ENCODE measurements at places on chromosomes 5 and 9.
A peak's percentile ranks its signal among the peaks of the same experiment; 100 is the strongest.

GRCh38 chr9:70484232-70485130, 70.0 kb upstream of the KLF9 start:
- peak; percentile 78 for DNase-seq

- DNase-seq: no peak
Observed at GRCh38 chr5:139222346-139222745, 24.2 kb upstream of the SIL1 start.

DNA sequence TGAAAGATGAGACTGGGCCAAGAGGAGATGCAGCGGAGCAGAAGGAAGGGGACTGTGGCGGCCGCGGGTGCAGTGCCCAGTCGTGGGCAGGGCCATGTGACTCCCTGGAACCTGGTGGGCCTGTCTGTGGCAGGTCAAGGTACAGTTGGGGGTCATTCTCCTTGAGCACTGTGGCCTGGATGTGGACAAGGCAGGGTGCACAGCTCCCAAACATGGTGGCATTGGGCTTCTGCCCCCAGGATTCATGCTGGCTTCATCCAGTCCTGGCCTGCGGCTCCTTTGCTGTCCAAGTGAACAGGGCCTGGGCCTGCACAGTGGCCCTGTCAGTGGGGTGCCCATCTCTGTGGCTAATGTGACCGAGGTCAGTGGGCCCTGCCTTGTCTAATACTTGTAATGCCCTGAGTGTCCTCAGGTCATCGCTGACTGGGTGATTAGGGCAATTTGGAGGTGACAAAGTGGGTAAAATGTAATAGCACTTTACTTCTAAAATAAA, 39.9 kb downstream of the CEP72 start:
- no peak for DNase-seq

DNA sequence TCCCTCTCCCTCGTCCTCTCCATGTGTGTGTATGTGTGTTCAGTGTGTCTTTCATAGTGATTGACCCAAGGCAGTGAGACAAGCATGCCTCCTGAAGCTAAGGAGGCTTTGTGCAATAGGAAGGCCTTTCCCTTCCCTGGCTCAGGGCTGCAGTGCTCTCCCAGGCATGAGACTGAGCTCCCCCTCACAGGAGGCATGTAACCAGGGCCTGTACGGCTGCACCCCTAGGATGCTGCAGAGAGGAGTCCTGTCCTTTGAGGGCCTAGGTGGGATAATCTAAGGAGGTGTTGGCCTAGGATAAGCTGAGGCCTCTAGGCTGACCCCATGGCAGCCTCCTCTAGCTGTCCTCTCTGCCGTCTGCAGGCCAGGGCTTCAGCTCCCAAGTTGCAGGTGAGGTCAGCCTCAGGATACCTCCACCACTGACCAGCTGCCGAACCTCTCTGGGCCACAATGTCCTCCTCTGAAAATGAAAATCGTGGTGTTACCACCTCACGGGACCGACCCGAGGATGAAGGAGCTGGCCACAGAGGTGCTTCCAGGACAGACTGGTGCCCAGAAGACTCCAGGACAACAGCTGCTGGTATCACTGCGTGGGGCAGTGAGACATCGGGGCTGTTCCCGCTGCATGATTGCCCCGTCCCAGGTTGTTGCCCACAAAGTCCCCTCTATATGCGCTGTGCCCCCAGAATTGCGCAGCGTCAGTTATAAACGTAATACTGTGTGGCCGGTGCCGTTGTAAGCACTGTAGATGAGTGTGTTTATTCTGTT, 129.6 kb downstream of the BARX1 start:
- DNase-seq: no peak

DNA sequence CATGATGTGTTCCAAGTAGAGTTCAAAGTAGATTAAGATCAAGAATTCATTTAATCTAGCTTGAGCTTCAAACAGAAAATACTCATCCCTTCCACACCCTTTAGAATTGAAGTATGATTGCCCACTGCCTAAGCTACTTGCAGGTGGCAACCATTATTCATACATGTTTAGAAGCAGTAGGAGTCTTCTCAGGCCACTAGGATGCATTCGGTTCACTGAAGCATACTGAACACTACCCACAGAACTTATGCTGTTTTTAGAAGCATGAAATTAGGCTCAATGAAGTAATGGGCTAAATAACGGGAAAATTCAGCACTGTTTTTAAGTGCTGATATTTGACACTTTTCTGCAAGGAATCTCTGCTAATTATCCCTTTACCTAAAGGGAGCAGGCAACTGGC, 263.4 kb downstream of the DEPDC1B start:
- DNase-seq: no peak

DNA sequence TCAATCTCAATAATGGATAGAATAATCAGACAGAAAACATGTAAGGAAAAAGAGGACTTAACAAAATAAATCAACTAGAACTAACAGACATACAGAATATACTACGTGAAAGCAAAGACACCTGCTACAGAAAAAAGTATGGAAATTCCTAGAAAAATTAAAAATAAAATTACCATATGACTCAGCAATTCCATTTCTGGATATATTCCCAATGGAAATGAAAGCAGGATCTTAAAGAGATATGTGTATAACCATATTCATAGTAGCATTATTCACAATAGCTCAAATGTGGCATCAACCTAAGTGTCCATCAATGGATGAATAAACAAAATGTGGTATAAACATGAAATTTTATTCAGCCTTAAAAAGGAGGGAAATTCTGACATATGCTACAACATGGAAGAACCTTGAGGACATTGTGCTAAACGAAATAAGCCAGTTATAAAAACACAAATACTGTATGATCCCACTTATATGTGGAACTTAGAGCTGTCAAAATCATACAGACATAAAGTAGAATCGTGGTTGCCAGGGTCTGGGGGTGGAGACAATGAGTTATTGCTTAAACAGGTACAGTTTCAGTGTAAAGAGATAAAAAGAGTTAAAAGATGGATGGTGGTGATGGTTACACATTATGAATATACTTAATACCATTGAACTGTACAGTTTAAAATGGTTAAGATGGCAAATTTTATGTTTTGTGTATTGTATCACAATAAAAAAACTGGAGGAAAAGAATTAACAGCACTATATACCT, 6.9 kb downstream of the PLAA start:
- DNase-seq: no peak

- DNase-seq: no peak
Observed at GRCh38 chr5:78653681-78654366, 5.3 kb upstream of the LHFPL2 start.

DNA sequence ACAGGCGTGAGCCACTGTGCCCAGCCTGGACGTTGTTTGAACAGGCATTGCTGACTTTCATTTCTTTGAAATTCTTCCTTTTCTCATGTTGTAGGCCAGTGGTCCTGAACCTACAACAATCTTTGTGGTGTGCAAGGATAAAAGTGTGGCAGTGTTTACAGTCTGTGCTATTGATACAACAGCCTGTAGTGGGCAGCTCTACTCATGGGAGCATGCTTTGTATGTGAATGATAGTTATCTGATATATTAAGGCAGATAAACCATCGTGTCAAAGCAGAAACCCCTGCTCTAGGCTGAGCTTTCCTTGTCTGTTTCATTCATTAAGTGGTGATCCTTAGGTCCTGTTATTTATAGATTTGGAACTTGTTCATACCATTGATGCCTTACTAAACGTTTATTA, 42.6 kb downstream of the CSNK1G3 start:
- DNase-seq: no peak

GRCh38 chr9:119003201-119003611, 366.0 kb downstream of the BRINP1 start:
- DNase-seq: no peak

DNA sequence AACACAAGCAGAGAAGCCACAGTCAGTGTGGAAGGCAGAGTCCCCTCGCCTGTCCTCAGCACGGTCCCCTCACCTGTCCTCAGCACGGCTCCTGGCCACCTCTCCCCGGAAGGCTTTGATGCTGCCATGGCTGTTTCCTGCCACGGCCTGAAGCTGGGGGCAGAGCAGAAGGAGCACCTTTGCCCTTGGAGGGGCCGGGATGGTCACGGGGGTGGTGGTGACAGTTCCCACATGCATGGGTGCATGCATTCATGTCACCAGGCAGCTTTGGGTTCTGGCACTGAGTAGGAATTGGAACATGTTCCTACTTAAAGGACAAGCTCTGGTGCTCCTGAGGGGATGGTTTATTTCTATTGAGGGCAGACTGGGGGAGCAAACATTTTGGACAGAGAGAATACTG, 57.8 kb upstream of the PHYKPL start:
- no peak for DNase-seq

DNA sequence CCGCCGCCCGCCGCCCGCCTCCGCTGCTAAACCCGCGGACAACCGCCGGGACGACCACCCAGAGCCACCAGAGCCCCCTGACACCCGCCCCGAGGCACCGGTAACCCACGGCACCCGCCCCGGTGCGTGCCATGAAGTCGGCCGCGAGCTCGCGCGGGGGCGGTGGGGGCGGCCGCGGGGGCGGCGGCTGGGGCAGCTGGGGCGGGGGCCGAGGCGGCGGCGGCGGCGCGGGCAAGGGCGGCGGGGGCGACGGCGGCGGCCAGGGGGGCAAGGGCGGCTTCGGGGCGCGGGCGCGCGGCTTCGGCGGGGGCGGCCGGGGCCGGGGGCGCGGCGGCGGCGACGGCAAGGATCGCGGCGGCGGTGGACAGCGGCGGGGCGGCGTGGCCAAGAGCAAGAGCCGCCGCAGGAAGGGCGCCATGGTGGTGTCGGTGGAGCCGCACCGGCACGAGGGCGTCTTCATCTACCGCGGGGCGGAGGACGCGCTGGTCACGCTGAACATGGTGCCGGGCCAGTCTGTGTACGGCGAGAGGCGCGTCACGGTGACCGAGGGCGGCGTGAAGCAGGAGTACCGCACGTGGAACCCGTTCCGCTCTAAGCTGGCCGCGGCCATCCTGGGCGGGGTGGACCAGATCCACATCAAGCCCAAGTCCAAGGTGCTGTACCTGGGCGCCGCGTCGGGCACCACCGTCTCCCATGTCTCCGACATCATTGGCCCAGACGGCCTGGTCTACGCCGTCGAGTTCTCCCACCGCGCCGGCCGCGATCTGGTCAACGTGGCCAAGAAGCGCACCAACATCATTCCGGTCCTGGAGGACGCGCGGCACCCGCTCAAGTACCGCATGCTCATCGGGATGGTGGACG, 499 bp downstream of the FBLL1 start:
- no peak for DNase-seq

GRCh38 chr5:38650540-38650939, 94.1 kb upstream of the LIFR start:
- DNase-seq: no peak

DNA sequence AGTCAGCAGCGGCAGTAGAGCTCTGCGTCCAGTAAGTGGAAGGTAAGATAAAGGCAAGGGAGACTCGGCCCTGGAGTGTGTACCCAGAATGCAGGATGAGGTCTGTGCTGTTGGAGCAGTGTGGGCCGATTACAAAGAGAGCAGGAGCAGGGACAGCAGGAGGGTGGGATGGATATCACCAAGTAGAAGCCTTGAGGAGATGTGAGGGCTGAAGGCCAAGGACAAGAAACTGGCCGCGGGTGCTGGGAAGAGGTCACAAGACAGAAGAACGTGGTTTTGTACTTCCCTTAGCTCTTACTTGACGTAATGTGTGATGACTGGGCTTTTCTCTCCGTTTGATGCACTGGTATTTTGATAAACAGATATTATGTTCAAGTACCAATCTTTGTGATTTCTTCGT, 43.7 kb downstream of the OR2V1 start:
- no peak for DNase-seq

Data from stomach (tissue), 19 donors.